Foreskin keratinocyte (primary cell): ENCODE measurements at places on chromosomes 3 and 15. TPM values are rescaled to one million over a fixed set of nuclear protein-coding genes. Genes with fewer than 3 reads are reported as not detected.

The RNU6-1 gene
- not detected in 2 replicates for total RNA-seq

The PAK6 gene
- total RNA-seq, result 14.1 and 15.6 TPM in 2 replicates

The LTF gene
- total RNA-seq, result not detected in 2 replicates

The ZMYND10 gene
- 0.44 and 0.46 TPM in 2 replicates for total RNA-seq

The MAGI1 gene
- total RNA-seq, result 9.6 and 11.2 TPM in 2 replicates

The IDH3A gene
- total RNA-seq, result 73.3 and 80.4 TPM in 2 replicates

The FRMD5 gene
- total RNA-seq, result 10.1 and 11.5 TPM in 2 replicates

The FAM81A gene
- 0.56 and 0.78 TPM in 2 replicates for total RNA-seq

The TLR9 gene
- not detected in 2 replicates for total RNA-seq

The ZXDC gene
- total RNA-seq, result 13.9 and 15.4 TPM in 2 replicates
